ENCODE measurements at places on chromosomes 1 and 21.

- DNase-seq, result no peak
Observed at GRCh38 chr1:39657402-39657801, 14.5 kb downstream of the NT5C1A start.

DNA sequence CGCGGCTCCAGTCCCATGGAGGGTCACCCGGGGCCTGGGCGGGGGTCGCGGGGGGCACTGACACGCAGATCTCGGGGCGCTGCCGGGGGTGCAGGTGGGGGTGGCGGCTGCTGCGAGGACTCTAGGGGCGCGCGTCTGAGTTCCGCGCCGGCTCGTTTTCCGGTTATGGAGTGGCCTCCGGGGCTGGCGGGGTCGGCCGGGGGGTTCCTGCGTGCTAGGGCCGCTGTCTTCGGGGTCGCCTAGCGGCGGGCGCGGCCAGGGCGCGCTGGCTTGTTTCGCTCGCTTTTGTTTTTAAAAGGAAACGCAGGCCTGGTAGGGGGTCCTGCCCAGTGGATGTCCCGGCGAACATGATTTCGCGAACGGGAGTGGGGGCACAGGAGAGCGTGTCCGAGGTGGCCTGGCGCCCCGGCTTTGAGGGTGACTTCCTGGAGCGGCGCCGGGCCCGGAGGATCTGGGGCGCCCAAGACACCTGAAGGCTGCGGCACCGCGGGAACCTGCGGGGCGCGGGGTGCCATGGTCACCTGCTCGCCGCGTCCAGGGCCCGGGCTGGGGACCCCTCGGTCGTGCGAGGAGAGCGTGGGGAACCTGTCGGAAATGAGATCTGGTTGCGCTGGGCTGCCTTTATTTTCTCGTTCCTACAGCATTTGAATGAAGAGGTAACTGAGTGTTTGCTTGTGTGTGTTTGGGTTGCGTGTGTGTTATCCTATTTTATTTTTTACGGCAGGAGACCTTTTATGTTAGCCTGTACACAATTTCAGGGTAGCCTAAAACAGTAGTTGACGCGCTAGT is 618 bp downstream of the ETS2 start:
- DNase-seq, result no peak

GRCh38 chr1:207619871-207620542 is 24.9 kb upstream of the CR1L start:
- DNase-seq, result no peak

DNA sequence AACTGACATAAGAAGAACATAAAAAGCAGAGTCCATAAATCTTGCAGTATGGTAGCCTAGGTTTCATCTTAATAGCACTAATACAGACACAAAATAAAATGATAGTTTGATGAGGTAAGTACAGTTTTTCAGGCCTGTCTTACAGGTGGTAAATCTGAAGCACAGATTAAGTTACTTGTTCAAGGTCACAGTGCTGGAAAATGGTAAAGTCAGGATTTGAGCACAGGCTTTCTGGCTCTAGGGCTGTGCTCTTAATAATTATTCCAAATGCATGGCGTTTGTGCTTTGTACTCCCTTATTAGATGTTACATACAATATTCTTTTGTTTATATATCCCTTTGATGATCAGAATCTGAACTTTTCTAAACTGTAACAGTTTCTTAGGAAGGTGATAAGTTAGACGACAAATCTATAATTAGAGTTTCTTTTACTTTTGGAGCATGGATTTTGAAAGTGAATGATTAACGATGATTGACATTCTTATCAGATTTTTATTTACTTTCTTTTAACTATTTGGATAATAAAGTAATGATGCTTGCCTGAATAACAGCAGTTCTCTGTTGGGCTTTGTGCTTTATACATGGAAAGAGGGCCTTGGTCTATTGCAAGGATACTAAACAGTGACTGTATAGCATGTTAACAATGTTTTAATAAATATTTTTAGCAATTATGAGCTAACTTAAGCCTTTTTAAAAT is 101.5 kb upstream of the CACYBP start:
- DNase-seq, result no peak

- DNase-seq, result no peak
Observed at GRCh38 chr1:175829845-175830244, 86.5 kb upstream of the TNR start.

- no peak for DNase-seq
Observed at GRCh38 chr1:237684236-237684635, 206.5 kb downstream of the ZP4 start.

- no peak for DNase-seq
Observed at GRCh38 chr1:167158111-167158812, 62.4 kb upstream of the POU2F1 start.

DNA sequence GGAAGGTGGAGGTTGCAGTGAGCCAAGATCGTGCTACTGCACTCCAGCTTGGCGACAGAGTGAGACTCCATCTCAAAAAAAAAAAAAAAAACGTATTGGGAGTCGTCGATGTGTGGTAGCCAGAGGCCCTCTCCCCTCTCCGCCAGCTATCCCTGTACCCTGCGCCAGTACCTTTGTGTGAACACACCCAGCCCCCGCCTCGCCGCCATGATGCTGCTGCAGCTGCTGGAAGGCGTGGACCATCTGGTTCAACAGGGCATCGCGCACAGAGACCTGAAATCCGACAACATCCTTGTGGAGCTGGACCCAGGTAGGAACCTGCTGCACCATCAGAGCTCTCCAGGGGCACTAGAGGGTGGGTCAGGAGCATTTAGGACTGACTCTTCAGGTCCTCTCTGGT is 12.2 kb downstream of the PINK1 start:
- no peak for DNase-seq

- no peak for DNase-seq
Observed at GRCh38 chr1:9770298-9770697, 53.5 kb downstream of the CLSTN1 start.

DNA sequence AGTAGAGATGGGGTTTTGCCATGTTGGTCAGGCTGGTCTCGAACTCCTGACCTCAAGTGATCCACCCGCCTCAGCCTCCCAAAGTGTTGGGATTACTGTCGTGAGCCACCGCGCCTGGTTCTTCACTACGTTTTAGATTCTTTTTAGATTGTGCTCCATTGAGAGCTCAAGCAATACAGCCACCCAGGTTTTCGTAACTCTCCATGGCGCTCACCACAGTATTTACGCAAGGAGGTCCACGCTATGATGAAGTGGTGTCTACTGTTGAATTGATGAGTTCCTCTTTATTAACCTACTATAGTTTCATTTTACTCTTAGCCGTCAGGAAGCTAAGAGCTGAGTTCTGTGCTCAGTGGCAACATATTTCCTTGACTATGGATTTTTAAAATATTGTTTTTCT is 1.8 kb upstream of the KIF1B start:
- DNase-seq, result no peak

DNA sequence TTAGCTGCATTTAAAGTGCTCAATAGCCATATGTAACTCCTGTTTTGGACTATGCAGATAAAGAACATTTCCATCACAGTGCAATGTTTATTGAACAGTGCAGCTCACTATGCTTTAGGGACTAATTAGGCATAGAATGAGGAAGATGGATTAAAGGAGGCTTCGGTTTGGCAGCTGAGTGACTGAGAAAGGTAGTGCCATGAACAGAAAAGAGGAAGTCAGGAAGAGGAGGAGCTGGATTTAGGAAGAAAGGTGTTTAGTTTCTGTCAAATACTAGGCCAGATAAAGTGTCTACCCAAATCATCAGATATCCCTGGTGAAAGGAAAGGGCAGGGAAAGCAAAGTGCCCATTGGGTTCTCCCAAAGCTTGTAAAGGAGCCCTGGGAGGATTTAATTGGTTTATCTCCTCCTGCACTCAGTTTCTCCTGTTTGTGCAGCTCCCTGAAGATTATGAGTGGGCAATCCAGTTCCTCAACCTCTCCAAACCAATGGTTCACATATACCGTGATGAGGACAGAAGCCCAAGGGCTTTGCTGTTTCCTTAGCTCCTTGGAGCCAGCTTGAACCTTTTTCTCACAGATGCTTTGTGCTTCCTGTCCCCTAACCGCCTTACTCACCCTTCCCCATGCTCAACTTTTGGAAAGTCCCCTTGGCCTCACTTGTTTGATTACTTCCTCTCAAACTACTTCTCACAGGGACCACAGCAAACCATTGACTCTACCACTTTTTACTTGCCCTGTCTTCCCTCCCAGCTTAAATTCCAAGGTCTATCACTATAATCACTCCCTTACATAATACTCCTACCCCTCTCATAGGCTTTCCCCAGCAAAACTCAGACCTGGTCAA is 3.5 kb upstream of the RAP1A start:
- DNase-seq, result no peak

GRCh38 chr1:55957276-55957675 is 622.1 kb downstream of the PLPP3 start:
- no peak for DNase-seq

DNA sequence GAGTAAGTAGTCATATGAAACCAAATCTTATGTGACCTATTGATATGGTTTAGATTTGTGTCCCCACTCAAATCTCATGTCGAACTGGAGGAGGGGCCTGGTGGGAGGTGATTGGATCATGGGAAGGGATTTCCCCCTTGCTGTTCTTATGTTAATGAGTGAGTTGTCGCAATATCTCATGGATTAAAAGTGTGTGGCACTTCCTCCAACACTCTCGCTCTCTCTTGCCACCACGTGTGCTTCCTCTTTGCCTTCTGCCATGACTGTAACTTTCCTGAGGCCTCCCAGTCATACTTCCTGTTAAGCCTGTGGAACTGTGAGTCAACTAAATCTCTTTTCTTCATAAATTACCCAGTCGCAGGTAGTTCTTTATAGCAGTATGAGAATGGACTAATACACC is 241.2 kb downstream of the RGS7 start:
- DNase-seq, result no peak

DNA sequence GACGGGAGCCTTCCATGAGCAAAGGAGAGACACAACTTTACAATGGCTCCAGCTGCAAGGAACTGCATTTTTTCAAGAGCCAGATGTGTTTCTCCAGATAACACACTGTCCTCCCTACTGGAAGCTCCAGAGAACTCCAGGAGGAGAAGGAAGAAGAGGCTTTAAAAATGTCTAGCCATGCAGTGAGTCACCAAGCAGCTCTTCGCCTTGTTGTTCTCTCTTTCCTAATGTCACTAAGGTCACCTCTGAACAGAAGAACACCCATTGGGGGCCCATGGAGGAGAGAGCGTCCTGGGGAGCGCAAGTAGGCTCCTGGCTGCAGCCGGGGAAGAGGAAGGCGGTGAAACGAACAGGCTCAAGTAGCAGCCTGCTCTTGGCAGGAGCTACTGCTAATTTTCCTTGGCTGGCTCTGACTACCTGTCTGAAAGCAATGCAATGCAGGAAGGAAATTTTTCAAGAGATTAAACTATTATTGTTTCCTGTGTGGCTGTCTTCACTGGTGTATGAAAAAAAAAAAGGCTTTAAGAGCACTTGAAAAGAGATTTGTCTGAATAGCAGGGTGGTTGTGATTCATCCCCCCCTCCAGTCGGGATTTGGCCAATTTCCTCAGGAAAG is 321.9 kb downstream of the SETD4 start:
- peak; percentile 88 for DNase-seq

- DNase-seq, result peak; percentile 64
Observed at GRCh38 chr21:38323721-38324531, 67.1 kb downstream of the KCNJ15 start.

DNA sequence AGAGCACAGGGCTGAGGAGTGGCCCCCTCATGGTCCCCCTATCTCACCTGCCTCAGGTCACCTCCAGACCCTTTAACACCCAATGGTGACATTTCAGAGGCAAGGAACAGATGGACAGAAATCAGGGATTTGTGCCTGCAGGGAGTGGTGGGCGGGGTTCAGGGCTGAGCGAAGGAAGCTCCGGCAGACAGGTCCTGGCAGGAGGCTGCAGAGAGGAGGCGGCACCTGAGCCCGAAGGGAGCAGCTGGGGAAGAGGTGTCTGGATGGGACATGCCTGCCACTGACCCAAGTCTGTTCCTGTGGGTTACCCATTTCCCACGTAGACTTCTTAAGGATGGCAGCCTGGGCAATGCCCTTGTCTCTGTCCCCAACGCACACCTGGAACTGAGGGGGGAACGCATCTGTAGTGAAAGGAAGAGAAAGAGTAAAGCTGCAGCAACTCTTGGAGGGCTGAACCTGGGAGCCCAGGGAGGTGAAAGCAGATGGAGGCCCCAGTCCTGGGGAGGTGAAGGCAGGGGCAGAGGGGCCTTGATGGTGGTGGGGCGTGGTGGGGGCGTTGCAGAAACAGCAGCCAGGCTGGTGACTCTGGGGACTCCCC is 61.6 kb upstream of the ADARB1 start:
- DNase-seq, result no peak

- no peak for DNase-seq
Observed at GRCh38 chr1:159172614-159173291, 1.3 kb downstream of the CADM3 start.

DNA sequence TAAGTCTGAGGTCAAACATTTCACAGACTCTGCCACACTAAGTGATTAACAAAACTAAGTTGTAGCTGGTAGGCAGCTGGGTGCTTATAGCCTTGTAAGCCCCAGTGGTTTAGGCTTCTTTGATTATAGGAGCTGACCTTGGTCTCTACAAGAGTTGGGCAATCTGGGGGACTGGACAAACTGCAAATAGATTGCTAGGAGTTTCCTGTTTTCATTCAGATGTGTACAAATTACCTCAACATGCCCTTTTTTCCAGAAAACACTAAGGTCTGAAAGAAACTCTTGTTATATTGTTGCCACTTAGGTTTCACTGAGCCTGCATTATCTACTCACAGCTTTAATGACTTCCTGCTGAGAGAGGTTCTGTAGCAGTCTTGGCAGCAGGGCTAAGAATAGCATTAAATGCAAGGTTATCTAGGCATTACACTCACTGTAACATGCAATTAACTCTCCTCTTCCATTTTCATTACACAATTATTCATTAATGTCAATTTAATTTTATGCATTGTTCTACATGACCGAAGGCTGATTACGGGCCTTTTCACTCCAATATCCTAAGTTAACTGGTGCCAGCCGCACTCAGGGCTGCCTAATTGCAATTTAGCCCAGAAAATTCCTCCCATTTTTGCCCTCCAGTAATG is 314.0 kb downstream of the LMO4 start:
- DNase-seq, result peak; percentile 71
